ENCODE measurements at places on chromosomes 16 and 17.

DNA sequence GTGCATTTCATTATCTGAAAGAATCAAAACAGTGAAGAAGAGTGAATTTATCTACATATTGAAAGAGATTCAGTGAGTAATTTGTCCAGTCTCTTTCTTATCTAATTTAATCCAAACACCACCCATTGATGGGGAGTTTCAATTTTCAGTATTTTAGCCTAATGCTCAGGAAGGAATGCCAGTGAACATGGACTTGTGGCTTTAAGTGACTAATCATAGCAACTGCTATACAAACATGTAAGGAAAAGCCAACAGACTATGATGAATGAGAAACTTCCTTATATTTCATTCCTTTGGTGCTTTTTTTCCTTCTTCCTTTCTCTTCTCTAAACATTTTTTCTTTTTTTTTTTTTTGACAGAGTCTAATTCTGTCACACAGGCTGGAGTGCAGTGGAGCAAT is 885.8 kb downstream of the KCNJ2 start:
- DNase-seq: no peak

DNA sequence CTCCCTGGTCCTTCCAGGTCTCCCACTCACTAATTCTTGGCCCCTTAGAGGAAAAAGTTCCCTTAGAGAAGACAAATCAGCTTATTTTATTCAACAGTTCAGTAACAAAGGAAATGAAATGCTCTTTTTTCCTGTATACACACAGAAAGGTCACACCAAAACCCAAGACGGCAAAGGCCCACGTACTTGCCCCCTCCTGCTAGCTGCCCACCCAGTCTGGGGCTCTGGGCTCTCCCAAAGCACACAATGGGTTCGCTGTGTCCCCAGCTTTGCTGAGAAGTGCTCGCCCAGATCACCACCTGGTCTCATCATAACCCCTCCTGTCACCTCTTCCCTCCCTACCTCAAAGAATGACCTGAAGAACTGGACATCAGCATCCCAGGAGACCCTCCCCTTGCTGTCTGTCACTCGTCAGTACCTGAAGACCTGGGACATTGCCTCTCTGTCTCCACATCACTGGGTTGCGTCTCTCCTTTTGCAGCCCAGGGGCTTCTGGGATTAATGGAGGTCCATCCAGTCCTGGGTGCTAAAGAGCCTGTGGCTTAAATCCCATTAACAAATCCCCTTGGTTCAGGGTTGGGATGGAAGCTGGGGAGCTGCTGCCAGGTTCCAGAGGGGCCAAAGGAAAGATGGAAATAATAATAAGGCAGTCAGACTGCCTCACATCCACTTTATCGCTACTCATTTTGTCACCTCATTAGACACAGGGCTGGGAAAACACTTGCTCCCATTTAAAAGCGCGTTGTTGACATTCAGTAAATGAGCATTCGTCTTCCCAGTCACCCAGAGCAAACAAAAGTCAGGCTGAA is 3.3 kb downstream of the SLC6A4 start:
- no peak for DNase-seq

DNA sequence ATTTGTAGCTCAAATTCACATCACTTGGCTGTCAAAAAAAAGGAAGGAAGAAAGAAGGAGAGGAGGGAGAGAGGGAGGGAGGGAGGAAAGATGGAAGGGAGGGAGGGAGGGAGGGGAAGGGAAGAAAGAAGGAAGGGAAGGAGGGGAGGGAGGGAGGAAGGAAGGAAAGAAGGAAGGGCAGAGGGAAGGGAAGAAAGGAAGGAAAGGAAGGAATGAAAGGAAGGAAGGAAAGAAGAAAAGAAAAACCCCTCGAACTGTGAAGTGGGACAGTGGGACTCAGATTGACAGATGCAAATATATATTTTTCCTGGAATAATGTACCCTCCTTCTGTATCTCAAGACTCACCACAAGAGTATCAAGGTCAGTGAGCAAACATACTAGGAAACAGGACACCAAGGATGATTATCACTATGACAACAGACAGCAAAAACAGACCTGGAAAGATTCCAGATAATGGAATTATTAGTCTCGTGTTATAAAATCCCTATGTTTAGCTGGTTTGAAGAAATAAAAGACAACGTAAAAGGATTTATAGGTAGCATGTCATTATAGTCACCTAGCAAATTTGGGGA is 24.2 kb upstream of the ABCA3 start:
- DNase-seq: no peak

DNA sequence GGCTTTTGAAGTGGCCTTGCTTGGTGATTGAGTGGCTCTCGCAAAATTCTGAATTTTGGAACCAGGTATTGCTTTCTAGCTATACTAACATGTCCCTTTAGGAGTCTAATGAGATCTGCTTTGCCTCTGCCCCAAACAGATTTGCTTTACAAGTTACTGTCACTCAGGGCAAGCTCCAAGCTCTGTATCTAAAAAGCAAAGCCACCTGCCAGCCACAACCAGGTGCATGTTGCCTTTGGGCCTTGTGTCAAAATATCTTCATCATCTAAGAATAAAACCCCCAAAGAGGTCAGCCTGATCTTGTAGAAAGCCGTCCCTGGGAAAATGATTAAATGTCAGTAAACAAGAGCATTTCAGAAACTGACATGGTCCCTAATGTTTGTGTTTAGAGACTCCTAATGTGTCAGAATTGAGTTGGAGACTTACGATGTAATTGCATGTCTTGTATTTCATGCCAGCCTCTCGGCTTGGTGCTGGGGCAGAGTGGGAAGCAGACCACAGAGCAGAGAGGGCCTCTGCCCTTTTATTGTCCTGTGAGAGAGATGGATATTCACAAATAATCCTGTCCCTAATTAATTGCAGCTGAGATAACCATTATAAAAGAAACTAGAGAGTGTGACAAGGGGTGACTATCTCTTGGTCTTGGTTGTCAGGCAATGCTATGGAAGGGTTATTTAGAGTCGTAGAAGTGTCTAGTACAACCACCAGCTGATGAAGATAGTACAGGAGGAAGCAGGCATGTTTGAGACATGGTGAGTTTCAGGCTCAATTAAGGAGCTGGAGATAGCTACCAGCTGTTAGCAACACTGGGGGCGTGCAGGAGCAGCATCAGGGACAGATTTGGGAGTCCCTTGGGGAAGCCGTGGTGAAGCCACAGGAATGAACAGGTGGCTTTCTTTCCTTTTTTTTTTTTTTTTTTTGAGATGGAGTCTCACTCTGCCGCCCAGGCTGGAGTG is 90.7 kb downstream of the PITPNC1 start:
- no peak for DNase-seq

DNA sequence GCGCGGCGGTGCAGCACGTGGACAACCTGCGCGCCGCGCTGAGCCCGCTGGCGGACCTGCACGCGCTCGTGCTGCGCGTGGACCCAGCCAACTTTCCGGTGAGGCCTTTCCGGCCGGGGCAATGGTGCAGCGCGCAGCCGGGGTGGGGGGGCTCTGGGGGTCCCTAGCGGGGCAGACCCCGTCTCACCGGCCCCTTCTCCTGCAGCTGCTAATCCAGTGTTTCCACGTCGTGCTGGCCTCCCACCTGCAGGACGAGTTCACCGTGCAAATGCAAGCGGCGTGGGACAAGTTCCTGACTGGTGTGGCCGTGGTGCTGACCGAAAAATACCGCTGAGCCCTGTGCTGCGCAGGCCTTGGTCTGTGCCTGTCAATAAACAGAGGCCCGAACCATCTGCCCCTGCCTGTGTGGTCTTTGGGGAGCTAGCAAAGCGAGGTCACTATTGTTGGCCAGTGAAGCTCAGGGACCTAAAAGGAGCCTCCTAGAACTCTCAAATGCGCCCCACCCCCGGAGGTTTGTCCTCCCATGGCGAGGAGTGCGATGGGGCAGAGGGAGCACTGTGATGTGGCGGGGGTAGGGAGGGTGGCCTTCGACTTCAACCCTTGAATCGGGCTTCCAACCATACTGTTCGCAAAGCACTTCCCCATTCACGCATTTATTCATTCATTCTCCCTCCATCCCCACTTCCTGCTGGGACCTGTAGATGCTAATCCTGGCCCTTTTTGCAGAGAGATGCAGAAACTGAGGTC is 770 bp downstream of the HBM start:
- DNase-seq: no peak

GRCh38 chr17:58643147-58643546 is 48.7 kb downstream of the TEX14 start:
- DNase-seq: peak; percentile 50

DNA sequence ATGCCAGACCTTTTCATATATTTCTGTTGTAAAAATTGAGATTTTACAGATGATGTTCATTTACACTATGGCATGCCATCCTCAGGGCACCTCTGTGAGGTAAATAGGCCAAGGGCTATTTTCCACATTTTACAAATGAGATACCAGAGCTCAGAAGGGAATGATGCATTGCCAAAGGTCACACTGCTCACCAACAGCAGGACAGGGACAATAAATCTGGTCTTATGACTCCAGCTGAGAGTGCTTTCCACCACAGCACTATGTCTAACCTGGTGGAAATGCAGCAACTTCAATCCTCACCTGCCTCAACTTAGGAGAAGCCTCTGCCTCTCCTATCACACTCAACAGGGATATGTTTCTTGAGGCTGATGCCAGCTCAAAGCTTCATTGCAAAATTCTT is 40.6 kb downstream of the GRIN2A start:
- DNase-seq: no peak

- DNase-seq: no peak
Observed at GRCh38 chr16:17068524-17068923, 402.2 kb downstream of the XYLT1 start.

DNA sequence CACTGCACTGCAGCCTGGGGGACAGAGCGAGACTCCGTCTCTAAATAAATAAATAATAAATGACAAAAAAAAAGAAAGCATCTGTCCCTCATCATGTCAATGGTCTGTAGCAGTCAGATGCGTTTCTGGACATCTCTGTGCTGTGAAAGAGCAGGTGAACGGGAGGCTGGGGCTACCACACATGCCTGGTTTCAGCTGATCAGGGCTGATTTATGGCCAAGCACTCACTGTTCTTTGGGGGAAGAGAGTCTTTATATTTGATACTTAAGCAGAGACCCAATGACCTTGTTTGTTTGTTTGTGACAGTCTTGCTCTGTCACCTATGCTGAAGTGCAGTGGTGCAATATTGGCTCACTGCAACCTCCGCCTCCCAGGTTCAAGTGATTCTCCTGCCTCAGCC is 17.5 kb downstream of the KIAA0513 start:
- DNase-seq: no peak

- peak; percentile 87 for DNase-seq
Observed at GRCh38 chr16:2033057-2033908, 6.6 kb downstream of the NHERF2 start.

- DNase-seq: no peak
Observed at GRCh38 chr17:19016297-19016696, 11.7 kb upstream of the FAM83G start.

- peak; percentile 63 for DNase-seq
Observed at GRCh38 chr17:45305530-45306087, 11.2 kb downstream of the MAP3K14 start.

DNA sequence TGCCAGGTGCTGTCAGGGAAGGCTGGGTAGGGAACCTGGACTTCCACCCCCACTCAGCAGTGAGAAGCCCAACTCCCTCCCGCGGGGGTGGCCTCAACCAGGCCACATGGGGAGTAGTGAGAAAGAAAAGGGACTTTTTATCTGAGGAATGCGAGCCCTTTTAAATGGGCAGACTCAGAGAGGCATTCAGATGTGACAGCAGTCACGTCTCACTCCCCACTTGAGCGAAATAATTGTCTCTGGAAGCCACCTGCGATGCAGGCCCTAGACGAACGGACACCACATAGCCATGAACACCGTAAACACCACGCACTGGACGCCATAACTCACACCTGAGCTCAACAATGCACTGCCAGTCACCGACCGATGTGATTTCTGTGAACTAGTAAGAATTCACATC is 11.9 kb upstream of the CD300E start:
- DNase-seq: no peak

DNA sequence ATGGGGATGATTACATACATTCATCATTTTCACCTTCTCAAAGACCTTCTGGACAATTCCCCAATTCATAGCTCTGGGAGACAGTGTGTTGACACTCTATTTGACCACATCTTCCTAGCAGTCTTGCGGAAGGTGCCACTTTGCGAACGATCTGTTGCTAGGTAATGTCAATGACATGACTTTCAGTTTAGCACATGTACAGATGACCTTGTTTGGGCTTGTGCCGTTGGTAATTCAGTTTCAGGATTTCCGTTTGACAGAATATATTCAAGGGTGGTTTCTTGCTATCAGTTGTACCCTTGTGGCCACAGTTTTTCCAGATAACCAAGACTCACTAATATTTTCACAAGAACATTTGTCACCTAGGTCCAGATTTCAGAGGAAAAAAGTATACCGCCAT is 478.2 kb downstream of the WWOX start:
- DNase-seq: no peak

DNA sequence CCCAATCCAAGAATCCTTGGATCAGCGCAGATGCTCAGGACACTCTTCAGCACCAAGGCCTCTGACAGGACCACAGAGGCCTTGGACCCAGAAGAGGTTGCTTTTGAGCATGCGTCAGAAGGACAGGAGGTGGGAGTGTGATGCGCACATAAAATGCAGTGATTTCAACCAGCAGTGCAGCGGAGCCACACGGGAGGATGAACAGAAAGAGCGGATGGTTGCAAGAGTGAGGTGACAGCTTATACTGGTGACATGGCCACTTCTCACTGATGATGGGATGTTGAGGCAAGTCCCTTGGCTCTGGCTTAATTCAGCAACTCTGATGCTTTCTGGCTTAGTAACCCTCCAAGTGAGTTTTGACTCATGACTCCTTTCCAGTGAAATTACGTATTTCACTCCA is 25.2 kb upstream of the ERN1 start:
- no peak for DNase-seq

- DNase-seq: no peak
Observed at GRCh38 chr17:79537061-79537460, 73.8 kb downstream of the RBFOX3 start.

DNA sequence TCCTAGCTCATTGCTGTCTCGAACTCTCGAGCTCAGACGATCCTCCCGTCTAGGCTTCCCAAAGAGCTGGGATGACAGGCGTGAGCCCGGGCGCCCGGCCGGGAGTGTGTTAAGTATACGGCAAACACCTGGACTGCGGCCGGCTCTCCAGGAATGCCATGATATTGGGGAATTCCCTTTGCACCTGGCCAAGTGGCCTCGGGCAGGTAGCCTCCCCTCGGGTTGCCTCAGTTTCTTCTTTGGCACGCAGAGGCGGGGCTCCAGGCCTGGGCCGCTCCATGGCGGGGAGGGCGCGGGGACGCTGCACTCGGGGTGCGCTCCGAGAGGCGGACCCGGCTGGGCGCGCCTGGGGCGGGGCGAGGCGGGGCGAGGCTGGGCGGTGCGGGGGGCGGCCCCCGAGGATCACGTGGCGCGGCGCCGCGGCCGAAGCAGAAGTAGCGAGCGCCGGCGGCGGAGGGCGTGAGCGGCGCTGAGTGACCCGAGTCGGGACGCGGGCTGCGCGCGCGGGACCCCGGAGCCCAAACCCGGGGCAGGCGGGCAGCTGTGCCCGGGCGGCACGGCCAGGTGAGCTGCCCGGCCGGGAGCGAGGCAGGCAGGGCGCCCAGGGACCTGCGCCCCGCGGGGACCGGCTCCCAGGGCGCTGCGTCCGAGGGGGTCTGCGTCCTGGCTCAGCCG is at the start of gene PLCG2:
Gene PLCG2, plus strand, starts transcription at position 431 of the 675 bp plus-strand sequence. CDS start 6,699 bp downstream, outside the sequence.
- peak; percentile 51 for DNase-seq

- no peak for DNase-seq
Observed at GRCh38 chr17:40986920-40987319, 2.8 kb upstream of the KRT40 start.

Data from adipocyte (in vitro differentiated cells).